ENCODE measurements at places on chromosomes 5 and 9.

- no peak for DNase-seq
Measured at GRCh38 chr5:72837524-72838096, 21.1 kb downstream of the TNPO1 start.

DNA sequence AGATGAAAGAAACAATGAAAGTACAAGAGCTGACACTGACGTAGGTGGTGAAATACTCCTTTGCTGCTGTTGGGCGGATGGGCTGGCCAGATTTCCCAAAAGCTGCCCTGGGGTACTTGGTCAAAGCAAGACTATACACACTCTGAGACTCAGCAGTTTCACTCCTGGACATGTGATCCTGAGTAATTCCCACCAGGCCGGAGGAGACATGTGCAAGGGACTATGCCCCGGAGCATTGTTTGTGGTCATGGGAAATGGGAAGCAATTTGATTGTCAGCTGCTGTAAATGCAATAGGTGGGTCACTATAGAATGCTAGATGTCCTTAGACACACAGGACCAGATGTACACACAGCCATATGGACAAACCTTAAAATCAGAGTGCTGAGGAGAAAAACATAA, 116.1 kb downstream of the DCP2 start:
- DNase-seq, result no peak

GRCh38 chr9:126694206-126695081, 80.7 kb downstream of the LMX1B start:
- DNase-seq, result no peak

DNA sequence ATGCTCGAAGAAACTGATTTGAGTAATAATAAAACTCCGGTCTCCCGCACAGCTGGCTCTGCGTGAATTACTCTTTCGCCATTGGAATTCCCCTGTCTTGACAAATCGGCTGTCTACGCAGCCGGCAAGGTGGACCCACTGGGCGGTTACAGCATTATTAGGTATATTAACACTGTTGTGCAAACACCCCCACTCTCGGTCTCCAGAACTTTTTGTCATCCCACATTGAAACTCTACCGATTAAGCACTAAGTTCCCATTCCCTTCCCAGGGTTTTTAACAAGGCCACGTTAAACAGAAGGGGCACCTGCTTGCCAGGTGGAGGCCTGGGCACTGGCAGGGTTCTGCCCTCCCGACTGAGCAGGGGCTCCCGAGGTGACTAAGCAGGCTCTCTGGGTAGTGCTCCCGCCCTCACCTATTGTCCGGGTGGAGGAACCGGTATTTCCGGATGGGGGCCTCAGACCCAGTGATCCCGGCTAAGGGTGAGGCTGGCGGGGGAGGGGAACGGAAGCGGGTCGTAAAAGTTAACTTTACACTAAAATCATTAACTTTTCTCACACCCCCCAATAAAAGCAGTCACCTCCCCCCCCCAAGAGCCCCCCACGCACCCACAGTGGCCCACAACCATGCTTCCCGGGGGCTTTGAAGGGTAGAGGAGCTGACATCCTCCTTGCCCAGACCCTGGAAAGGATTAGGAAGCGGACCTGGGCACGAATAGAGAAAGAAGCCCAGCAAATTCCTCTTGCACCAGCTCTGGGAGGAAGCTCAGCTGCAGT, 53.5 kb upstream of the TJP2 start:
- no peak for DNase-seq

GRCh38 chr9:129483415-129484351, 137.2 kb downstream of the C9orf50 start:
- DNase-seq, result peak; percentile 85

DNA sequence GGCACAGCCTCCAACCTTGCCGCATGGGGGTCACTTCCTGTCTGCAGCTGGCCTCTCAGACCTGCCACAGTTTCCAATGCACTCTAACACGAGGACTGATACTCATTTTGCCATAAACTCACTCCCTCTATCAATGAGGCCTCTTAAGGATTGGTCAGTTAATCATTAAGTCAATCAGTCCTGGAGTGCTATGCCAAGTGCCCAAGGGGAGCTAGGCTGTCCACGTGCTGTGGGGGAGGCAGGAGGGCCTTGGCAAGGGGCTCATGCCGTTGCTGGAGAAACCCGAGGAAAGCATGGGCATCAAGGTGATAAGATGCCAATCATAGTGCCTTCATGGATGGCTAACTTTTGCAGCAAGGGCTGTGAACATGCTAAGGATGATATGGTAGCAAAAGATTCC, 1.7 kb upstream of the ALDH1B1 start:
- no peak for DNase-seq

GRCh38 chr9:14488421-14489190, 174.7 kb upstream of the NFIB start:
- DNase-seq, result no peak

DNA sequence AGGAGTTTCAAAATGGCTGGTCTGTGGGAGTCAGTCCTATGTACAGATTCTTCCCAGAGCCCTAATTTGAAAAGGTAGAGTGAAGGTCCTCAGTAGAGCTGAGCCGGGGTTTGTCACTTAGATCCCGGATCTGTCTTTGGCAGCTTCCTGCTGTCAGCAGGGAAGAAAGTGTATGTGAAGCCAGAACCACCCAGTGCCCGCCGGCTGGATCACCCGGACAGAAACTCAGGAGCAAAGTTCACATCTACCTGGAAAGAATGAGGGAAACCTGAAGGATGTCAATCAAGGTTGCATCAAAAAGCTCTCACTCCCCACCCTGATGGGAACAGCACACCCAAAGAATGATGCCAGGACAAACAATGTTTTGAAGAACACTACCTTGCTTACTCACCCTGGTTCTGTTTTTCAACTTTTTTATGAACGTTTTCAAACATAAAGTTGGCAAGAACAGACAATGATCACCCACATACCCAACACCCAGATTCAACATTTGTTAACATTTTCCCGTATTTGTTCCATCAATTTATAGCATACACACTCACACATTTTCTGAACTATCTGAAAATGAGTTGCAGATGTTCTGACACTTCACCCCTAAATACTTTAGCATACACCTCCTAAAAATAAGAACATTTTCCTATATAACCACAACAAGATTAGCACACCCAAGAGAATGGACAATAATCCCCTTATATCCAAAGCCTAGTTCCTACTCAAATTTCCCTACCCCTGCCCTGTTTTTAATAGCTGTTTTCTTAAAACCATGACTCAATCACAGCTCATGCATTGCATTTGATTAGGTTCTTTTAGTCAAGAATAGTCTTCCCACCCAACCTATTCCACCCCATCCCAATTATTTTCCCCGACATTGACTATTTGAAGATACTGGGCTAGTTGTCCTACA, 133.9 kb downstream of the LHFPL2 start:
- DNase-seq, result no peak

- no peak for DNase-seq
Measured at GRCh38 chr5:109910874-109911273, 221.1 kb downstream of the MAN2A1 start.

- no peak for DNase-seq
Measured at GRCh38 chr5:51986733-51987132, 603.5 kb downstream of the ISL1 start.

- DNase-seq, result no peak
Measured at GRCh38 chr5:177496070-177496726, 1.2 kb downstream of the PDLIM7 start.

DNA sequence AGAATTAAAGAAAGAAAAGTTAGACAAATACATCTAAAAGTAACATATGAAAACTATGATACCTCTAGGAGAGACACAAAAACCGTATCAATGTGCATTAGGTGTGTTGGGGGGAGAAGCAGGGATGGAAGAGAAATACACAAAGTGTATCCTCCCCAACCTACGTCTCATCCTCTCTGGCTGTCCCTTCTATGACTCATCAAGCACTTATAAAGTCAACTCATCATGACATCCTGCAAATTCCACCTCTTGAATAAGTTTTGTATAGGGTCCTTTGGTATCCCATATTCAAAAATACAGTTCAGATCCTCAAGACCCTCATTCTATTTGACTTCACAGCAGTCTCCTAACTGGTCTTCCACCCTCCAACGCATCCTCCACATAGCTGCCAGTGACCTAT, 917.6 kb upstream of the DMAC1 start:
- no peak for DNase-seq

- peak; percentile 78 for DNase-seq
Measured at GRCh38 chr5:125461641-125462072, 715.2 kb upstream of the ZNF608 start.

DNA sequence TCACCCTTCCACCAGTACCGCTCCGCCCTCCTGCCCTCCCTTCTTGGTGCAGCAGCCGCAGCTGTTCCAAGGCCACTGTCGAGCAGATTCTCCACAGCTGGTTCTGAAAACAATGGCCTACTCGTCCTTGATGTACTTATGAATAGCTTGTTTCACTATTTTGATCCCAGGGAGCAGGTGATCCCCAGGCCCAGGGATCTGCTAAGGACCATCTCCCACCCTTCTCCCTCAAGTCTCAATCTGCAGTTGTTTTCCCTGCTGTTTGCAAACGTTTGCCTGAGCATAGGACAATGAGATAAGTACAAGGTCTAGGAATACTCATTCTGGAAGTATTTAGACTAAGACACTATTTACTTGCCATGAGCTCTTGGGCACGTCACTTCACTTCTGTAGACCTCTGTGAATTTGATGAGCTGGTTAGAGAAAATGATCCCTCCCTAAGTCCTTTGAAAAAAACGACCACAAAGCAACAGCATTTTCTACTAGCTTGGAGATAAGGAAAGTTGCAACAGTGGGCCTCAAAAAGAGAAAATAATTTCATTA, 1.8 kb downstream of the LURAP1L start:
- DNase-seq, result peak; percentile 87

- no peak for DNase-seq
Measured at GRCh38 chr9:28607843-28608242, 1034.6 kb upstream of the C9orf72 start.
